GM23338 (cell line): ENCODE measurements at places on chromosomes 1 and 21.

DNA sequence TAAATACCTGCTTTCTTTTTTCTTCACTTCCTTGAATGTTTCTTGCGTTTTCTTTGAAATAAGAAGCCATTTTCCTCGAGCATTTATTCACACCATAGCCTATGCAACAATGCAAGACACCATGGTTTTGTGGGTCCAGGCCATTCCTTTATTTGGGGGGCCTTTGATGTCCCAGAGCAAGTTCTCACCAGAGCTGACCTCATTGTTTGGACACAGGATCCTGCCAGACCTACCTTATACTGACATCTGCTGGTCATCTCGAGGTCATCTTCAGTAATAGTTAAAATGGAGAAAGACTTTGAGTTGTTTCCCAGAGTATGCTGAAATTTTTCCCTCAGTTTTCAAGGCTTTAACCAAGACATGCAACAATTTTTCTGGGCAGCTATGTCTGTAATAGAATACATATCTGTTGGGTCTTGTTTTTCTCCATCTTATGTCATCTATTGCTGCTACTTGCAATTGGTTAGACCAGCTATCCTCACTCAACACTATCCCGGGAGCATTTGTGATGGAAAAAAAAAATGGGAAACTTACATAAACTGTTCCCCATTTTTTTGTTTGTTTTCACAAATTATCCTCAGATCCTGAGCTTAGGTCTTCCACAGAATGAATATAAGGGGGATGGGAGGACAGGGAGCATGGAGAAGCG, 34.0 kb upstream of the BACE2 start:
- peak; percentile 62 for DNase-seq

- DNase-seq: no peak
Measured at GRCh38 chr1:105636052-105636451, 1420.4 kb upstream of the PRMT6 start.

- DNase-seq: peak; percentile 25
Measured at GRCh38 chr1:155136748-155137147, 1.1 kb downstream of the SLC50A1 start.

- DNase-seq: peak; percentile 83
Measured at GRCh38 chr1:57424231-57425027, 569 bp upstream of the DAB1 start.

- DNase-seq: no peak
Measured at GRCh38 chr1:56532350-56532683, 47.0 kb downstream of the PLPP3 start.

DNA sequence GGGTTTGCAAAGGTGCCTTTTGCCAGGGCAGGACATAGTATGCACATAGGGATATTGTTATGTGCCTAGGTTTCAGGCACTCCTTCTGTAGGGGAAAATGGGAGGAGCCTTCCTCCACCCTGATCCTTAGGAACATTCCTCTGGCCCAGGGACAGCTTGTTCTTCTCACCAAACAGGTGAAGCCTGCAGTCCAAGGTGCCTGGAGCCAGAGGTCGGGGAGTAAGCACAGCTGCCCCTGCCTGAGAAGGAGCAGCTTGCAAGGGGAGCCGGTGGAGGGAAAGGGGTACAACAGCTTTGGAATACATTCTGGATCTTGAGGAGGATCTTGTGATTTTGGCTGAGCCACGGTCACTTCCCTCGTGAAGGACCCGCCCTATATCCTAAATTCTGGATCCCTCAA, 82.4 kb upstream of the CD1D start:
- DNase-seq: no peak

GRCh38 chr1:82565546-82565945, 764.8 kb downstream of the ADGRL2 start:
- DNase-seq: no peak

GRCh38 chr1:226674892-226675714, 64.0 kb downstream of the ITPKB start:
- no peak for DNase-seq

DNA sequence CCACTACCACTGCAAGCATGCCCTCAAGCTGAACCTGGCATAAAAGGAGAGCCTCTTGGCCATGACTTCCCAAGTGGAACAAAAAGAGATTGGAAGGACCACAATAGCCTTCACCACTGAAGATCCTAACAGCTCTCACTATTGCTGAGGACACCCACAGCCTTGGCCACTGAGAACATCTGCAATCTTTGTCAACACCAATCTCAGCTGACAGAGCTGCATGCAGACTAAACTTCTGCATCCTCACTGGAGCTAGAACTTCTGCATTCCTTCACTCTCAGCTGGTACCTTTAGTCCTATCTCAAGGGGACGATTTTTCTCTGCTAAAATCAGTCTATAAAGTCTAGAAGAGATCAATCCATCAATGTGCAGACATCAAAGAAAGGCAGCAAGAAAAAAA, 8.3 kb upstream of the FCRL2 start:
- DNase-seq: no peak

DNA sequence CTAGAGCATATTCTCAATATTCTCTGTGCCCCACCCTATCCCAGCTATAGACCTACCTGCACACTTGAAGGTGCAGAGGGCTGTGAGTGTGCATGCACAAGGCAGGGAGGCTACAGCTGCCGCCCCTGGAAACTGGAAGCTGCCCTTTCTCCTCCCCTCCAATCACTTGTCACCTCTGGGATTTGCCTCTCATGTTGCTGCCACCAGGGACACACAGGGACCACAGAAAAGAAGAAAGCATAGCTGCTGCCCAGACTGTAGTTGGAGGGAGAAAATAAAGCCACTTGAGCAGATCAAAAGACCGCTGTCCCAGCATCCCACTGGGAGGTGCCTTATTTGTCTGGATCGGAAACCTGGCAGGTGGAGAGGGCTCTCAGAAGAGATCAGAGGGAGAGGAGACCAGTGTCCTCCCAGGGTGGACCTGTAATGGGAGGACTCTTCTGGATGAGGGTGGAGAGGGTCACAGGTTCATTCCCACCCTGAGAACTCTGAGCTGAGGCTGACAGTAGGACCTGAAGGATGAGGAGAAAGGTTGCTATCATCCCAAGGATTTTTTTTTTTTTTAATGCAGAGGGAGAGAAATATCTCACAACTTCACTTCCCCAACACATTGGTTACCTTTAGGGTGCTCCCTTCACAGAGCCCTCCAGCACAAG, 7.6 kb upstream of the INPP5B start:
- DNase-seq: peak; percentile 47

DNA sequence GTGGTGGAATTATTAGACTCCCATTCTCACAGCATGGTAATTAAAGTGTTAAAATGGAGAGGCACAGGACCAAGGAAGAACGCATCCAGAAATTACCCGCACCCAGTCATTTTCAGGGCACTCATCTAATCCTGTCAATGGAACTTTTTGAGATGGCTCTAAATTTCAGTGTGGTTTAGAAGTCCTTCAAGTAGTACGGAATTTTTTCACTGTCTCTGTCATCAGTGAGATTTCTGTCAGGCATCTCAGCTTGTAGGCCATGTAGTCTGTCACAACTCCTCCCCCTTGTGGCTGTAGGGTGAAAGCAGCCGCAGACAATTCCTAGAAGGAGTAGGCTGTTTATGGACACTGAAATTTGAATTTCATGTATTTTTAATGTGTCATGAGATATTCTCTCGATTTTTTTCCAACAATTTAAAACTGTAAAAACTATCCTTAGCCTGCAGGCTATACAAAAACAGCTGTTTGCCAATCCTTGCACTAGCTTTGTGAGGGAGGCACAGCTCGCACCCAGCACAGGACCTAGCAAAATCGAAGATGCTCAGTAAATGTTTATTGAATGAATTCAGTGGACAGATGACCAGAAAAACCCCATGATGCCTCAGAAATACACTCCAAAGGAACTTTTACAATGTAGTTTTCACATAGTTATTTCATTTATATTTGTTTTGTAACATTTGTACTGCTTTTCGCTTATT, 6.6 kb upstream of the NUP133 start:
- peak; percentile 86 for DNase-seq

DNA sequence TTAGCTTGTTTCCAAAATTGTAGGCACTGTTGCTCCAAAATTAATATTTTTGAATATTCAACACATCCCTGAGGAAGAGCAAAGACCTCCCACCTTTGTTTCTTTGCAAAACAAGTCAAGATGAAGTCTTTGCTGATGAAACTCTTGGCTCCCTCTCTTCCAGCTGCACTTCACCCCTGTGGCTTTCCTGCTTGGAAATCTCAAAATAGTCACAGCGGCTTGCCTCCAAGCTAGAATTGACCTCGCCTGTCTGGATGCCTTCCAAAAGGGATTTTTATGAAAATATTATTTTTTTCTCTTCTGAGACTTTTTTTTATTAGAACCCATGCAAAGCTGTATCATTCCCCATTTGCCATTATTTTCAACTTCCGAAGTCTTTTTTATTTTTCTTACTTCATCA, 71.1 kb upstream of the MROH9 start:
- DNase-seq: no peak

DNA sequence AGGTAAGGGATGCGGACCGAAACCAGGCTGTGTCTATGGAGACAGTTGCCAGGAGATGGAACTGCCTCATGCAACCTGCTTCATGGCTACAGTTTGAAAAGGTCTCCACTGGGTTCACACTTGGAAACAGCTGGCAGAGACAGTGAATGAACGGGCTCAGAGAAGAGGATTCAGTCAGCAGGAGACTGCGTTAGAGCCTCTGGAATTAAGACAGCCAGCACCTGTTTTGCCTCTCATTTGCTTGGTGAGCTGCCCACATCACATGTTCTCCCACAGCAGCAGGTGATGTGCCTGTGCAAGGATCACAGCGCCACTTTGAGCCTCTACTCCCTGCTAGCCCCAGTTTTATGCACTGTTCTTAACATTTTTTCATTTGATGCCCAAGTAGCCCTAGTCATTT, 321.0 kb downstream of the PLPP3 start:
- peak; percentile 6 for DNase-seq

DNA sequence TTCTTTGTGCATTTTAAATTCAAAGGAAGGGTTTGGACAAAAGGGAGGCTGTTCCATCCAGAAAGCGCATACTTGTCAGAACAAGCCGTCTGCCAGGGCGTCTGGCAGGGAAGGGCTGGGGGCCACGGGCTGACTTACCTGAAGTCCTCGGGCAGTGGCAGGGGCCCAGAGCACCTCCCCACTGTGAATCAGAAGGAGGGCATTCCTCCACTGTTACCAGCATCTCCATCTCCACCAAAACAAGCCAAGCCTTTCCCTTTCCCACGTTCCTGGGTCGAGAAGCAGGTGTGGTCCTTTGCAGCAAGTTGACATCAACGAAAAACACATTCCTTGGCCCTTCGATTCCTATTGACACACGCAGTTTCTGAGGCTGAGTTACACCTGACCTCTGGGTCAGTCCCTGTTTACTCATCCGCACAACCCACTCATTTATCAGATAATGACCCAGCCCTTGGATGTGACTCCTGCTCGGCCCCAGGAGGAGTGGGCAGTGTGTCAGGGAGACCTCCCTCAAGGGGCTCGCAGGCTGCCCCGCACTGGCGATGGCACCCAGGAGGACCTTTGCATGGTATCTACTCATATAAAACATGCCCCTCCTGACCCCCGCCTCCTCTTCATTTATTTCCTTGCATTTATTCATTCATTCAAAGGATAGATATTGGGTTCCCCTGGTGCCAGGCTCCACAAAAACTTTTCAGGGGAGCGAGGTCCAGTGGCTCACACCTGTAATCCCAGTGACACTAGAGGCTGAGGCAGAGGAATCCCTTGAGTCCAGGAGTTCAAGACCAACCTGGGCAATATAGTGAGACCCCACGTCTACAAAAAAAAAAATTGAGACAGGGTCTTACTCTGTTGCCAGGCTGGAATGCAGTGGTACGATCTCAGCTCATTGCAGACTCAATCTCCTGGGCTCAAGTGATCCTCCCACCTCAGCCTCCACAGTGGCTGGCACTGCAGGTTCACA, 60.2 kb downstream of the TOMM20 start:
- no peak for DNase-seq

DNA sequence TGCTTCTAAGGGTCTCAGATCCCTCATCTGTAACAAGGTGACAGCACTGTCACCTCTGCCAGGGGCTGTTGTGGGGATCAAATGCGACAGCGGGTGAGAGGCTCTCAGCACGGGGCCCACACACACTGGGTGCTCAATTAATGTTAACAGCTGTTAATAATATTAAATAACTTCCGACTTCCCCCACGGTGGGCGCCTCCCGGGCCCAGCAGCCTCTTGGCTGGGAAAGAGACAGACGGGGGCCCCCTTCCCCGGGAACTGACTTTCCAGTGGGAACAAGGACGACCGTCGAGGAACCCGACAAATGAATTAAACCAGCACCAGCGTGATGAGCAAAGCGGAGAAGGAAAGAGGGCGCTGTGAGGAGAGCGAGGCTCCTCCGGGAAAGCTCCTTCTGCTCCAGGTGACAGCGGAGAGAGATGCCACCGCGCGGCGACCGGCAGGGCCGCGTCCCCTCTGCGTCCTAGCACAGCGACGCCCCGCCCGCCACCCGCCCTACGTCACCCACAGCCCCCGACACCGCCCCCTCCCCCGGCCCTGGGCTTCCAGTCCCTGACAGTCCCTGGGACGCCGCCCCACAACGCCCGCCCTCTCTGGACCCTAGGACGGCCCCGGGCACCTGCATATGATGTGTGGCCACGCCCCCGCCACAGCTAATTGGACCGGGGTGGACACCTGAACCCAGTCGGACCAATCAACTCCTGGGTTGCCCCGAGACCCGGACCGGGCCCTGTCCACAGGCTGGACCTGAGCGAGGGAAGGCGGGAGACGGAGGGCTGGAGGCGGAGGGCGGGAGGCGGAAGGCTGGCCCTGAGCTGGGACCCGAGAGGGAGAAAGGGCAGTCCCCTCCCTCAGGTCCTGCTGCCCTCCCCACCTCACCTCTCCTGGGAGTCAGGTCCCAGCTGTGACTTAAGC, 38.2 kb downstream of the MATN1 start:
- DNase-seq: peak; percentile 99

- peak; percentile 8 for DNase-seq
Measured at GRCh38 chr21:35138665-35139381, 89.7 kb upstream of the RUNX1 start.

DNA sequence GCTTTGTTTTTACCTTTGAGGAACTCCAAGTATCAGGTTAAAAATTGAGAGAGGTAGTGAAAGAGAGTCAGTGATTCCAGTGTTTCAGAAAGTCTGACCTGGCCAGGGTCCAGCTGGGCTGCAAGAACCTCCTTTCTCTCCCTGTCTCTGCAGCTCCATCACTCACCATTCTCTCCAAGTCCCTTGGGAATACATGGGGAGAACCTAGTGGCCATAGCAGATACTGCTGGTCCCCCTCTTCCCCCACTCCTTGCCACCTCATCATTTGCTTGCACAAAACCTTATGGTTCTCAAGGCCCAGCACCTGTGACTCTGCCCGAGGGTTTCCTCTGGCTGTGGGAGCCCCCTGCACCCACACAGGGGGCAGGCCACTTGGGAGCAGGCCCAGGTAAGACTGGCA, 279.5 kb downstream of the KIF26B start:
- DNase-seq: peak; percentile 28

- DNase-seq: no peak
Measured at GRCh38 chr1:86288586-86289147, 107.5 kb downstream of the ODF2L start.

GRCh38 chr1:95023399-95024043, 49.2 kb downstream of the ALG14 start:
- DNase-seq: no peak
